HFF-Myc (cell line): ENCODE measurements at places on chromosomes 7 and 10.

- no peak for DNase-seq
These were observed 17.2 kb upstream of the PSMG3 start for GRCh38 chr7:1586827-1587705.

- DNase-seq: no peak
These were observed 28.2 kb downstream of the SKIDA1 start for GRCh38 chr10:21497177-21497807.

GRCh38 chr7:32091608-32092210 lies 21.5 kb upstream of the PDE1C start:
- no peak for DNase-seq

DNA sequence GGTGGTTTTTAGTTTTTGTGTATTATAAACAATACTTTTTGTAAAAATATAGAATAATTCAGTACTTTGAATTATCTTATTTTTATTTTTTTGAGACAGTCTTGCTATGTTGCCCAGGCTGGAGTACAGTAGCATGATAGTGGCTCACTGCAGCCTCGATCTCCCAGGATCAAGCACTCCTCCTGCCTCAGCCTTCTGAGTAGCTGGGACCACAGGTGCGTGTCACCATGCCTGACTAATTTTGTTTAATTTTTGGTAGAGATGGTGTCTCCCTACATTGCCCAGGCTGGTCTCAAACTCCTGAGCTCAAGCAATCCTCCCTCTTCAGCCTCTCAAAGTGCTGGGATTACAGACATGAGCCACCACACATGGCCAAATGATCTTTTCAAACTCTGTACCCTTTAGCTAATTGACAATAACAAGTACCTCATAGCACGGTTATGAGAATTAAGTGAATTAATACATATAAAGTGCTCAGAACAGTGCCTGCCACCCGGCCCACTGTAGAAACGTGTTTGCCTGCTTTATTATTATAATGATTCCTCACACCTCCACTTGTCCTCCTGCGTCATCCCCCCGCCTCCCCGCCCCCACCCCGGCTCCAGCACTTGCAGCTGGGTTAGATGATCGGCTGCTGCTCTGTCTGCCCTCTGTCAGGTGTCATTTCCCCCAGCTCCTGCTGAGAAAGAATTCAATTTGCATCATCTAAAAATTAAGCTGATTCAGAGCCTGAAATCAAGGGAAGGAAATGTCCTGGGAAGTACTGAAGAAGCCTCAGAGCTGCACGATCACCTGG lies 53.6 kb upstream of the NRF1 start:
- DNase-seq: no peak

GRCh38 chr7:39125846-39126245 lies 148.1 kb downstream of the POU6F2 start:
- no peak for DNase-seq

DNA sequence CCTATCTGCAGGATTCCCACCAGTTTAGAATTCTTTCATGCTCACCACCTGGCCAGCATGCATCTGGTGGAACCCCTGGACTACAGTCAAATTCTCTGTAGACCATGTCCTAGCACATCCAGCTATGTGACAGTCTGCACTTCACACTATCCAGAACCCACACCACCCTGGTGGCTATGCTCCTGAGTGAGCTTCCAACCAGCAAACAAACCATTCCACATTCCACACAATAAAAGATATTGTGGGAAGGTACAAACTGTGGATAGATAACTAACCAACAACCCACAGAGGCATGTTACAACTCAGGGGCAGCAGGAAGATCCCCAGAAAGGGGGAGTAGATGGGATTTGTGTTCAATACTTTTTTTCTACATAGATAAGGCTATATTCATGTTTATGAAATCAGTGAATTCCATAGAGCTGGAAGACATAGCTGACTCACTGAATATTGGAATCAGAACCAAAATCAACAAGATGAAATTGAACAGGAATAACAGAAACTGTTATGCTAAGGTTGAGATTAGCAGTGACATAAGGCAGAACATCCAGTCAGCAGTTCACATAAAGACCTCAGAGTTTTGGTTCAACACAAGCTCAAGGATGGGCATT lies 72.5 kb downstream of the LRRC17 start:
- no peak for DNase-seq

DNA sequence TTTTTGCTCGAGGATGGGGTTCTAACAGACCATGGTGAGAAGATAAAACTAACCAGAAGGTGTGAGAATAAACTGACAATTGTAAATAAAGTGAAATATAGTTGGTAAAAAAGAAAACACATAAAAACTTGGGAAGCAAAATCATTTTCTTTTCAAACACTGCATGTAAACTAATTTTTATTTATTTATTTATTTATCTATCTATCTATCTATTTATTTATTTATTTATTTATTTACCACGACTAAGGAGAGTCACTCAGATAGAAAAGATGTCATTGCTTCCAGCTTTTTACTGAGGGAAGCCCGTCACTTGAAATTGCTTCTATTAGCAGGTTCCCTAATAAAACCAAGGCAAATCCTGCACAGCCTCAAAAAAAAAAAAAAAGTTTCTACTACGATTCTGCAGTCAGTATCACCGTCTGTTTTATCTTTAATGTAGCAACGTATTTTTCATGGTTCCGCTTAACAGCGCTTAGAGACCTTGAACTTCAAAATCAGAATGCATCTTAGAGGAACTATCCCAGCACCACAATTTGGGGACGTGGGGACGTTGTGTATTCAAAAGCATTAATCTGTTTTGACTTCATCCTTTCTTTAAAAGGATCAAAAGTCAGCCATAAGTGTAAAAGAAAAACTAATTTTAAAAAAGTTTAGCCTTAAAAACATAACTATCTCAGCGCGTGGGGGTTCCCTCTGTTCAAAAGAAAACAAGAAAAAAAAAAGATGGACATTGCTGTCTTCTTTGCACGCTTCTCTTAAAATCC lies 33.3 kb upstream of the EBLN1 start:
- DNase-seq: no peak

DNA sequence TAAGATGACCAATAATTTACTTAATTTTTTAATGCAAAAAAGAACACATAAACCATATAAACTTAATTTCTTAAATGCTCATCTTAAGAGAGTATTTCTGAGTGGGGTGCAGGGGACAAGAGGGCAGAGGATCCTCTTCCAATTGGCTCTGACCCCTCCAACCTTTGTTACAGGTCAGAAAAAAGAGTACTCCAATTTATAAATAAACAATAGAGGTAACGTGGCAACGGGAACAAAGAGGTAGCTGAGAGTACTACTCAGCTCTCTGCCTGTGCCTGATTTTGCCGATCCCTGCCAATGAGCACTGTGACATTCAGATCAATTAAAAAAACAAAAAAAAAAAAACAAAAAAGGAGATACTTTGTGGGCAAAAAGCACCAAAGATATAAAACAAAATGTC lies 307.9 kb downstream of the PARD3 start:
- no peak for DNase-seq

DNA sequence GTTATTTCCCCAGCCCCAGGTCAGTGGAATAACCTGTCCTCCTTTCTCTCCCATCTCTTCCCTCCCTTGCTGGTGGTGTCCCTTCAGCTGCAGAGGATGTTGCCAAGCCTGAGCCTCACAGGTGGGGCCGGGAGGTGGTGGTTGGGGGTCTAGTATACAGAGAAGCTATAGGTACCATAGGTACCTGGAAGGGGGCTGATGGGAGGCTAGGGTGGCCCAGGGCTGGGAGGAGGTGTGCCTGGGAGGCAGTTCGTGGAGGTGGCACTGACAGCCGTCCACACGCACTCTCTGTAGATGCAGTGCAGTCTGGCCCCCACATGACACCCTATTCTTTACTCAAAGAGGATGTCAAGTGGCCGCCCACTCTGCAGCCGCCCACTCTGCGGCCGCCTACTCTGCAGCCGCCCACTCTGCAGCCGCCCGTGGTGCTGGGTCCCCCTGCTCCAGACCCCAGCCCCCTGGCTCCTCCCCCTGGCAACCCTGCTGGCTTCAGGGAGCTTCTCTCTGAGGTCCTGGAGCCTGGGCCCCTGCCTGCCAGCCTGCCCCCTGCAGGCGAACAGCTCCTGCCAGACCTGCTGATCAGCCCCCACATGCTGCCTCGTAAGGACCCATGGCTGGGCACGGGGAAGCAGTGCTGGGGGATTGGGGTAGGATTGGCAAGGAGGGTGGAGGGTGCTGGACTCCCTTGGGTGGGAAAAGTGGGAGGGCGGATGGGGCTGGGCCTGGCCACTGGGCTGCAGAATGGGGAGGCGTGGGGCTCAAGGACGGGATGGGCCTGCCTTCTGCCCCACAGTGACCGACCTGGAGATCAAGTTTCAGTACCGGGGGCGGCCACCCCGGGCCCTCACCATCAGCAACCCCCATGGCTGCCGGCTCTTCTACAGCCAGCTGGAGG lies 9.5 kb downstream of the IRF5 start:
- no peak for DNase-seq

- DNase-seq: peak; percentile 81
These were observed 25.0 kb downstream of the ZNF487 start for GRCh38 chr10:43461950-43462349.

- DNase-seq: no peak
These were observed 44.5 kb downstream of the PRTFDC1 start for GRCh38 chr10:24907956-24908355.

DNA sequence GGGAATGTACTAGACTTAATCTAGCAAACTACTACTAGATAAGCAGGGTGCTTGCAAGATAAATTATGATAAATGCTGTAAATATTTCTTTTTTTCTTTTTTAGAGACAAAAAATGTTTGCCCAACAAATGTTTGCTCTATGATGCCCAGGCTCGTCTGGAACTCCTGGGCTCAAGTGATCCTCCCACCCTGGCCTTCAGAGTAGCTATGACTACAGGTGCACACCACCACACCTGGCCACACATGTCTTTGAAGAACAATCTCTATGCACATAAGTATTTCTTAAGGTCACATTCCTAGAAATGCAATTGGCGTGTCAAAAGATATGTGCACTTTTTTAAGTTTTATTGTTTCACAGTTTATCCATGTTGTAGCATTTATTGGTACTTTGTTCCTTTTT lies 179.6 kb upstream of the FRMD4A start:
- DNase-seq: no peak

DNA sequence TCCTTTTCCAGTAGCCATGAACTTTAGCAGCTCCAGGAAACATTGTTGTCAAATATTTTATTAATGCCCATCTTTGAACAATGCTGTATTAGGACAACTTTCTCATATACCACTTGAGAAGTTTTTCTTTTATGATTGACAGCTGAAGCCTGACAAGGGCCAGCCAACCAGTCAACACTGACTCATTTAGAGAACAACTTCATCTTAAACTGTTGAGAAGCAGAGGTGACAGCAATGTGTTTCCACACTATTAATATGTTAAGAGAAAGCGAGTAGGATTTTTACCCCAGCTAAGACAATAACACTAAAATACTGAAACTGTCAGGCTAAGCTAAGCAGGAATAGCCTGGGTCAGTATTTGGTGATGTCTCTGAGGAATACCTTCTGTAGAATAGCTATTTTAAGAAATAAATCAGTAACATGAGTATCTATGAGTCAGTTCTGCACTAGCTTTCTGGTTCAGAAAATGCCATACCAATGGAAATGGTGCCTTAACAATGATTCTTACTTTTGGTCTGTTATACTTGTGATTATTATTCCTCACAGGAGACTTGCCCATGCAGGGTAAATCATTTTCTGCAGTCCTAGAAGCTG lies 168.8 kb upstream of the POT1 start:
- no peak for DNase-seq

GRCh38 chr7:150340024-150340749 lies 1.2 kb downstream of the RARRES2 start:
- DNase-seq: no peak

- no peak for DNase-seq
These were observed 98.3 kb downstream of the FOXL3 start for GRCh38 chr7:388023-388960.

GRCh38 chr7:2251841-2252771 lies 10.1 kb downstream of the NUDT1 start:
- DNase-seq: no peak

GRCh38 chr7:7652798-7653540 lies 12.4 kb downstream of the UMAD1 start:
- DNase-seq: no peak

DNA sequence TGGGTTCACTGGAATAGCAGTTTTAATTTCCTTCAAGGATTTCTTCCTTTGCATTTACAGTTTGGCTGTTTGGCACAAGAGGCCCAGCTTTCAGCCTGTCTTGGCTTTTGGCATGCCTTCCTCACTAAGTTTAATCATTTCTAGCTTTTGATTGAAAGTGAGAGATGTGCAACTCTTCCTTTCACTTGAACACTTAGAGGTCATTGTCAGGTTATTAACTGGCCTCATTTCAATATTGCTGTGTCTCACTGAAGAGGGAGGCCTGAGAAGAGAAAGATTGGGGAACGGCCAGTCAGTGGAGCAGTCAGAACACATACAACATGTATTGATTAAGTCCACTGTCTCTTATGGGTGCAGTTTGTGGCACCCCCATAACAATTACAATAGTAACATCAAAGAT lies 33.9 kb downstream of the PTTG1IP2 start:
- DNase-seq: no peak

DNA sequence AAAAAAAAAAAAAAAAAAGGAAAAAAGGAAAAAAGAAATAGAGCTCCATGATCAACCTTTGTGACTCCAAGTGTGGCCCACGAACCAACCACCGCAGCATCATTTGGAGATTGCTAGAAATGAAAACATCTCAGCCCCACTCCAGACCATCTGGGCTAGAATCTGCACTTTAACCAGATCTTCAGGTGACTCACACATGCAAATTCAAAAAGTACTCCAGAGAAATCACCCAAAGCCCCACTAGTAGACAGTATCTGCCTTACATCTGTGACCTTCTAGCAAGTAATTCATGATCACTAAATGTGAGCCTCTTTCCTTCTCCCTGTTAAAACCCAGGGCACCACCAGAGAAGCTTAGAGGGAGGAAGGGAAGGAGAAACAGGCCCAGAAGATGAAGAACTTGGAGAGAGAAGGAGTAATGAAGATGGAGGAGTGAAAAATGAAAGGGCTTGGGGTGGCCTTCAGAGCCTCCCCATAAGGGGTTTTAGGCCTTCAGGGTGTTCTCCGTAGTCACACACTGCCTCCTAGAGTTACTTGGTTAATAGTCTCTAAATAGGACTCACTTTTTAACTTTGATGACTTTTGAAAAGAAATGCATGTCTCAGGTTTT lies 94.0 kb downstream of the SLC37A3 start:
- peak; percentile 12 for DNase-seq

- no peak for DNase-seq
These were observed 3.3 kb downstream of the GRID1 start for GRCh38 chr10:86363184-86363832.

- DNase-seq: no peak
These were observed 88.8 kb upstream of the RET start for GRCh38 chr10:42988069-42988468.

GRCh38 chr10:21048068-21048467 lies 151.0 kb upstream of the NEBL start:
- no peak for DNase-seq
